A172 (cell line): ENCODE measurements at places on chromosomes 4 and X.
A peak's percentile ranks its signal among the peaks of the same experiment; 100 is the strongest.

GRCh38 chr4:172962564-172963353, 205.9 kb upstream of the GALNT7 start:
- peak; percentile 76 for DNase-seq

GRCh38 chrX:20974326-20974725, 399.9 kb upstream of the CNKSR2 start:
- peak; percentile 56 for DNase-seq

- no peak for DNase-seq
These were observed 59.5 kb downstream of the PPA2 start for GRCh38 chr4:105414316-105414715.

GRCh38 chr4:112085156-112086035, 59.9 kb upstream of the FAM241A start:
- DNase-seq, result no peak

DNA sequence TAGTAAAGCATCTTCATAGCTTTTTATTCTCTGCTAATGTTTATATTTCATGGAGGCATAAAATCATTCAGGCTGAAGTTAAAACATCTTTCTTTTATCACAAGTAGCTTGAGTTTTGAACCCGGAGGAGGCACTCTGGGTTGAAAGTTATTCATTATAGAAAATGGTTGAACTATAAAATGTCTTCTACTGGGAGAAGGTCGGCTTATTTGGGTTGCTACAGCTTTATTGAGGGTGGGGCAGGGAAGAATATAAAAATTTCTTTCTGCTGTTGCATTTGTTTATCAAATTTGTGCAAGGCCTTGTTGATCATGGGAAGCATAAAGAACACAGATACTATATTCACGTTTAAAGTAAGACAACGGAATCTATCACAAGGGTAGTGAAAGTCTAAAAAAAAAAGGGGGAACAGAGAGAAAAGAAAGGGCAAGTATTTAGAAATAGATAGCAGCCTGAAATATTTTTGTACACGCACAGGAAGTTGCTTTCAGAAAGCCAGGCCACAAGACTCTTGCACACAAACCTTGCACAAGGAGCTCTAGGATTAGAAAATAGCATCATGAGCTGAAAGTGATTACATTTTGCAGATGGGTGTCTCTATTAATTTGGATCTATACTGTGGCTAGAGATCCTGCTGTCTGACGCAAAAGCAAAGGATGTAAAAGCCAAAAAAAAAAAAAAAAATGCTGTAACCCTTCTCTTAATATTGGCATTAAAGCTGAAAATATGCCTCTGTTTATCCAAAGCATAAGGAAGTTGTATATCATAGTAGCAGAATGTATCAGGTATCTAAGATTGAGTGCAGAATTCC, 37.2 kb upstream of the FAM9C start:
- no peak for DNase-seq

- DNase-seq, result no peak
These were observed 257.2 kb downstream of the ARHGAP24 start for GRCh38 chr4:85732124-85732523.

DNA sequence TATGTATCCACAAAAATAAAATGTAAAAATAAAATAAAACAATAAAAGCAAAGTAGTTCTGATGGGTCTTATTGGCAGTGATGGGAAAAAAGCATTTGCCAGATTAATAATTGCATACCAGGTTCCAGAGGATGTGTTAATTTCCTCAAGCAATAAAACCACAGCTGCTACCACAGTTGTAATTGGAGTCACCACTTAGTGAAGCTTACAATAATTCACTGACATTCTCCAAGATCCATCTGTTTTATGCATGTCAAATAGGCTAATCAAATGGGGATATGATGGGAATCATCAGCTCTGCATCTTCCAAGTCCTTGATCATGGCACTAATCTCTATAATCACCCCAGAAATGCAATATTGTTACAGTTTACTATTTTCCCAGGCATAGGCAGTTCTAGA, 123.5 kb upstream of the EMCN start:
- DNase-seq, result no peak
